Skin of body (tissue), 3 donors: ENCODE measurements at places on chromosomes 12 and 14. TPM values are rescaled to one million over a fixed set of nuclear protein-coding genes. Genes with fewer than 3 reads are reported as not detected.

The AKAP6 gene
- 21.8 TPM for total RNA-seq

The YEATS4 gene
- total RNA-seq, result 12.9 TPM

The TDRD9 gene
- total RNA-seq, result 0.39 TPM

The ARHGDIB gene
- total RNA-seq, result 36.7 TPM

The AKAP3 gene
- total RNA-seq, result 0.49 TPM

The MGP gene
- total RNA-seq, result 127 TPM

The GDF3 gene
- not detected for total RNA-seq

The FAM90A1 gene
- not detected for total RNA-seq

The OTOGL gene
- total RNA-seq, result 0.30 TPM

The ANAPC5 gene
- 134 TPM for total RNA-seq

The PGF gene
- 6.3 TPM for total RNA-seq

The SIX6 gene
- not detected for total RNA-seq
